Transverse colon (tissue), 4 donors: ENCODE measurements at places on chromosomes 7 and 10. TPM values are rescaled to one million over a fixed set of nuclear protein-coding genes. Genes with fewer than 3 reads are reported as not detected.

Gene CLDN4
- 705 TPM for total RNA-seq

Gene WIPF3
- total RNA-seq, result not detected

DNA sequence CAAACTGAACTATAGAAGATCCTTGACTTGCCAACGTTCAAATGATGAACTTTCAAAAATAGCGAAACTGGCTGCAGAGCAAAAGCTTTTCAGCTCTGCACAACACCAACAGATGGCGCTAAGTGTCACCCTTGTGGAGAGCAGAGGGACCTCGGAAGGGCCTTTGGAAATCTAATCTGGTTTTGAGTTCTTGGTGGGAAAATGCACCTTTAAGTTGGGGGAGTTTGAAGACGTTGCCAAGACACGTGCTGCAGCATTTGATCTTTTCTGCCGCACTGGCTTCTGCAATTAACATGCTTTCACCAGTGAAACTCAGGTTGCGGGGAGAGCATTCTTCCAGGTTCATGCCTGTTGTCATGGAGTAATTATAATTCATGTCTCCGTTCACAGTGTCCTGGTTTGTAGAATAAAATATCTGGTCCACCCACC is 26.3 kb upstream of the WDR11 start:
- peak; percentile 13 for DNase-seq

GRCh38 chr10:48572414-48572813 is 32.5 kb downstream of the ARHGAP22 start:
- no peak for DNase-seq

GRCh38 chr10:103820101-103821062 is 35.0 kb downstream of the SH3PXD2A start:
- DNase-seq, result peak; percentile 56

Gene CPA4
- not detected for total RNA-seq

- no peak for DNase-seq
Observed at GRCh38 chr7:110839866-110840265, 251.1 kb upstream of the LRRN3 start.

- no peak for DNase-seq
Observed at GRCh38 chr10:70130878-70131559, 1.6 kb downstream of the AIFM2 start.

DNA sequence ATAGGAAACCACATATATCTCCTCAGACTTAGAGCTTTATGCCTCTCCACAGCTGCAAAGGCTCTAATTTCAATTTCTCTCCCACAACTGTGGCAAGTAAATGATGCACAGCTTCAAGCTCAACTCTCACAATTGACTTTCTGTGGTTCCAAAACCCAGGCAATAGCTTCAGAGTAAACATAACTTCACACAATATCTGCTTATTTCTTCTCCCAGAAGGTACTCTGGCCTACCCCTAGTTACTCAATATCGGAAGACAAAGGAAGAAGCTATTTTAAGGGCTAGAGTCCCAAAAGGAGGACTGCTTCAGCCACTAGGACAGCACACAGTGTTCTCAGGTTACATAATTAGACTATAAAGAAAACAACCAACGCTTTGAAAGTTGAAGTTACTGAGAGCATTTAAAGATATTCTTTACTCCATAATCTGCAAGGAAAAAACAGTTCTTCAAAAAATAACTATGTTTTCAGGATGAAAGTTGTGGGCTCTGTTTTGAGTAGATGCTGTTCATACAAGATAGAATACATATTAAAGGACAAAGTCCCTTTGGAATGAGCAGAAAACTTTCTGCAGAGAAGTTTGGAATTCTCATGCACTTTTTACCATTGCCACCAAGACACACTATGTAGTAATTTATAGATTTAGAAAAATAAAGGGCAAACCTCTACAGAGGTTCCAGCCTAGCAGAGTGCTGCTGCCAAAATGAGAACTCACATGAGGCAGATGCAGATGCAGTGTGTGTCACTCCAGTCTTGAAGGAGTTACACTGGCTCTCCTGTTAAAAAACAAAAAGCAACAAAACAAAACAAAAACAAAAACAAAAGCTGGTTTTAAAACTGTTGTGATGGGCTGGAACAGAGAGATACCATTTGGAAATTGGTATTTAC is 81.8 kb downstream of the NT5C2 start:
- no peak for DNase-seq

DNA sequence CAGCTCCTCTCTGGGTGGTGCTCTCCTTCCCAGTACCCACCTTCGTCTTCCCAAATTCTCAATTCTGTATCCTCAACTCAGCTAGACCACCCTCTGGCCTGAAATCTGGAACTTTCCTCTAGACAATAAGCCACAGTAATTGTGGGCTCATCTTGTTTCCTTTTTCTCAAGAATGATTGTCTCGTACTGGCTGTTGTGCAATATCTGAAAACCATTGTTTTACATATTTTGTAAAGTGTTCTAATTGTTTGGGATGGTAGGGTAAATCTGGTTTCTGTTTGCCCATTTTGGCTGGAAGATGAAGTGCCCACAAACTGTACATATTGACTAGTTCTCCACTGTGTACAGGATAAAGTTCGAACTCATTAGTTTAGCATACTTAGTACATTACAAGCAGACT is 11.3 kb upstream of the NOBOX start:
- no peak for DNase-seq

DNA sequence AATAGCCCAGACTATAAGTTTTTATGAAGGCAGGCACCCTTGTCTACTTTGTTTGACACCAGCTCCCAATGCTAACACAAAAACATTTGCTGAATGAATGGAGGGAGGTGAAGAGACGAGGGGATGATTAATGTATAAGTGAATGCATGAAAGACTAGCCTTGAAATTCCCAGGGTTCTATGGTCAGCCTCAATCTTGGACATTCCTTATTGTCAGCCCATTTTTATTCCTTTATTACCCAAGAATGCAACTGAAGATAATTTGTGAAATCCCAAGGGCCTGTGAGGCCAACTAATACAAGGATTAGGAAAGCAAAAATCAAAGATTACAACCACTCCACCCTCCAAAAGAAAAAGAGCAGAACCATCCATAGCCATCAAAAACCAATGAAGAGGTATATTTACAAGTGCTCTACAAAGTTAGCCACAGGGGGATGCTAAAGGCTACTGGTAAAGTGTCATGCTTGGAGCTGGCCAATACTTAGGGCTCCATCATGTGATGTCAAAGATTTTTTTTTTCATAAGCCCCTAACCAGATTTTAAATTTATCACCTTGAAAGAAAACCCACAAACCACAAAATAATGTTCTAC is 40.0 kb upstream of the ASAH2 start:
- DNase-seq, result no peak

DNA sequence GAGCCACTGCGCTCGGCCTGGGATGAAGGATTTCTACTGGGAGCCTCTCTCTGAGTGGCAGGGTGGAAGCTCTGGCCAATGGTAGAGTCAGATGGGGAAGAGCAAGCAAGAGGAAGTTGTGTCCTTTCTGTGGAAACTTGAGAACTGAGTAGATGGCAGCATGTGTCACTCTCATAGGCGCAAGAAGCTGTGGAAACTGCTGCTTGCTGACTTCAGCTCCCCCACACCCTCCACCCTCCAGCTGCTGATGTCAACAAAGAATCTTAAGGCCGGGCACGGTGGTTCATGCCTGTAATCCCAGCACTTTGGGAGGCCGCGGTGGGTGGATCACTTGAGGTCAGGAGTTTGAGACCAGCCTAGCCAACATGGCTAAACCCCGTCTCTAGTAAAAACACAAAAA is 39.8 kb upstream of the SRGN start:
- DNase-seq, result no peak
